ENCODE measurements at places on chromosomes 6 and 20.

GRCh38 chr20:40467067-40467466 is 222.0 kb downstream of the MAFB start:
- DNase-seq, result peak; percentile 45

- DNase-seq, result peak; percentile 40
These were observed 6.1 kb downstream of the C20orf173 start for GRCh38 chr20:35523298-35523888.

GRCh38 chr20:63023936-63024571 is 17.3 kb upstream of the BHLHE23 start:
- no peak for DNase-seq

GRCh38 chr6:42720739-42721138 is 1.7 kb downstream of the PRPH2 start:
- no peak for DNase-seq

DNA sequence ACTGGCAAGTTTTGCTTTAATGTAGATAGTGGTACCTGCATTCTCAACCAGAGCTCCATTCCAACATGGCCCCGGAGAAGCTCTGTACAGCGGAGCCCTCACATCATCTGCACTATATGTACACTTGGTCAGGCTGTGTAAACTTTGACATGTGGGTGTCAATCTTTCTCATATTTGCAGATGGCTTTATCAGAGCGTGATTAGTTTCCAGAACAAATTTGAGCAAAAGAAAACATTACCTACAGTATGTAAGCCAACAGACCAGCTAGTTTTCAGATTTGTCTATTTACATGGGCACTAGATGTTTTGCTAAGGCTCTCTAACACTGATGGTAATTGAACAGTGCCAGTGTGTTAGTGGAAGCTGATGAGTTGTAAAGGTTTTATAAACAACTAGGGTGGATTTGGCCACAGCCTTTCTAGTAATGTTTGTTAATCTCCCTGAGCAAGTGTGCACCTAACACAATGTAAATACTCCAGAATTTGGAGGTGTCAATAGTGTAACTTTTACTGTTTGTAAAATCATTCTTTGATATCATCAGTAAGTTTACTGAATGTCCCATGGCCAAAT is 131.8 kb downstream of the FOXA2 start:
- DNase-seq, result no peak

- DNase-seq, result no peak
These were observed 119.4 kb upstream of the VGLL2 start for GRCh38 chr6:117145940-117146339.

GRCh38 chr6:122747573-122747972 is 31.9 kb upstream of the FABP7 start:
- DNase-seq, result peak; percentile 31

GRCh38 chr6:89934685-89935366 is 40.6 kb downstream of the GJA10 start:
- DNase-seq, result no peak

DNA sequence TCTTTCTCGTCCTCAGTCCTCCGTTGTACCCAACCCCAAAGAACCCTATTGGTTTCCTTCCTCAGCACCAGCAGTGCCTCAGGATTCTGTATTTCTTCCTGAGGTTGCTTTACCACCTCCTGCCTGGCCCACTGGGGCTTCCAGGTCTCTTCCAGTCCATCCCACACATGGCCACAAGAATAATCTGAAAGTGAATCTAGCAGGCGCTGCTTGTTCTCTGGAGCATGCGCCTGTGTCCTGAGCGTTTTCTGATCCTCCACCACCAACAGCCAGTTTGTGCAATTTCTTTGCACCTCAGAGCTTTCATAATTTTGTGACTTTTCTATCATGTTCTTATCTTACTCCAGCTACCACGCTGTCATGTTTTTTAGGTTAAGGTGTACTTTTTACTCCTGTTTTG is 11.6 kb upstream of the HSP90AB1 start:
- DNase-seq, result no peak

DNA sequence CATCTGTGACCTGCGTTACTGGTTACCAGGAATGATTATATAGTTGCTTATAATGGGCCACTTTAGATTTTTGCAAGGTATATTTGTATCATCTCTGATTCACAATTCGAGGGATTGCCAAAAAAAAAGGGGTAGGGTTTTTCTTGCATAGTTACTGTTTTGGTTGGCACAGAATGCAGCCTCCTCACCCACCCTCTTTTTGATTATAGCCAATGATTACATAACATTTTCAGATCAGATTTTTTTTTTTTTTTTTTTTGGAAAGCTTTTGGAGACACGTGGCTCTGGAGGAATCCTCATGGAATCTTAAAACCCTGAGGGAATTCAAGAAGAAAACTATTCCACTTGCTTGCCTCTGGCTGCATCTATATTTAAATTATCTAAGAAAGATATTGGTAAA is 53.7 kb downstream of the UST start:
- DNase-seq, result no peak

DNA sequence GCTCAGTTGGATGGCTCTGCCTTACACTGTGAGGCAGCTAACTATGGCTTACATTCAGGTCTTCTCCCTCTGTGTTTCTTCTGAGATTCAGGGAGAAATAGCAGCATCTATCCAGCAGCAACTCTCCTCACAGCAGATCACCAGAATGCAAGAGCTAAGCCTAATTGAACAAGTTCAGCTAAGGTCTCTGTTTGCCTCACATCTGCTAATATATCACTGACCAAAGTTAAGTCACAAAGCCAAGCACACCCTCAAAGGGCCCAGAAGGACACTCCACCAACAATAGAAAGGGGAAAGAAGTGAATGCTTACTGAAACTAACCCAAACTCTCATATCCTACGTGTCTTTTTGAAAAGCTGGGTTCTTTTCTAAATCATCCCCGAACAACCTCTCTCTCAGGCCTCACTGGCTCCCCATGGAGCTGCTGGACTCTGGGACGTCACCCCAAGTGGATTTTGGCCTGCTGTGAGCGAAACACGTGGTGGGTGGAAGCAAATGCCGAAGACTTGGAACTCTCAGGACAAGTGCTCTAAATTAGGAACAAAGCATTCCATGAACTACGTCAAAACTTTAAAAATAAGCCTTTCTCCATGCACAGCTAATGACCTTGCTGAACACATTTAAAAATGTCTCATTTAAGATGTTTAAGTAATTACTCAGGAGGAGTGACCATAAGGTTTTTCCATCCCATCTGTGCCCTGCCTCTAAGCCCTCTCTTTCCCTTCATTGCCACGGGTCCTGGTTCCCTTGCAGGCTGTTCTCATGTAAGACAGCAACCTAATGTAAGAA is 167.5 kb upstream of the PLCB4 start:
- no peak for DNase-seq

GRCh38 chr6:13025893-13026499 is 302.3 kb downstream of the TBC1D7 start:
- DNase-seq, result no peak

- no peak for DNase-seq
These were observed 383.8 kb upstream of the CITED2 start for GRCh38 chr6:139758209-139758611.

DNA sequence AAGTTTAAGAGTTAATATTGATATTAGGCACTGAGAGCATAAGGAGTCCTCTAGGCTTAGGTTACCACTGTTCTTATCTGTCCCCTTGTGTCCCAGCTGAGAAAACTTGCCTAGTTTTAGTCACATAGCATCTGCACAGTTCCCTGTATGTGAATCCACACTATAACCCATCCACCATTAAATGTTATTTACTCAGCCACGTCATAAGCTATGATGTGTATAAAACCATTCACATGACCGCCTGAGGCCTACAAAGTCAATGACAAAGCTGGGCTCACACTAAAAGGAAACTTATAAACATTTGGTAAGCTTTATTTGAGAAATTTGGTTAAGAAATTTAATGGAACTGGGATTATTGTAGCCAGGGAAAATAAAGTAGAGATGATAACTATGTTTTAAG is 59.2 kb upstream of the TFAP2D start:
- DNase-seq, result no peak

GRCh38 chr6:93365445-93365844 is 53.9 kb downstream of the EPHA7 start:
- DNase-seq, result no peak

- DNase-seq, result peak; percentile 83
These were observed 57.3 kb downstream of the LINC00237 start for GRCh38 chr20:21048841-21049273.

DNA sequence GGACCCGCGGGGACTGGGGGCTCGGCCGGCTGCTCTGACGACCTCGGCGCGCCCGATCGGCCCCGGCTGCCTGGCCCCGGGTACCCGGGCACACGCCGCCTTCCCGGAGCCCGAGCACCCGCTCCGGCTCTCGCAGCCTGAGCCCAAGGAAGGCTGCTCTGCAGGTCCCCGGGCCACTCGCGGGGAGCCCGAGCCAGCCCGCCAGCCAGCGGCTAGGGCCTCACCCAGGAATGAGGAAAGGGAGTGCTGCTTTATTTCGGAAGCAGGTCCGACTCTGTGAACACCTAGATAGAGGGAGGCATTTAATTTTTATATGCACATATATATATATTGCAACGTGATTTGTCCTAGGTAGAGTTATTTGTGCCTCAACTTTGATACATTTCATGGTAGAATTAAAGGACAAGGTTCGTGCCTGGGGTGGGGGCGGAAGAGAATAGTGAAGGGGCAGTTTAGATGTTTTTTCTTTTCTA is 15.5 kb downstream of the FOXA2 start:
- no peak for DNase-seq

- no peak for DNase-seq
These were observed 285.6 kb downstream of the CDKAL1 start for GRCh38 chr6:20819774-20820400.

DNA sequence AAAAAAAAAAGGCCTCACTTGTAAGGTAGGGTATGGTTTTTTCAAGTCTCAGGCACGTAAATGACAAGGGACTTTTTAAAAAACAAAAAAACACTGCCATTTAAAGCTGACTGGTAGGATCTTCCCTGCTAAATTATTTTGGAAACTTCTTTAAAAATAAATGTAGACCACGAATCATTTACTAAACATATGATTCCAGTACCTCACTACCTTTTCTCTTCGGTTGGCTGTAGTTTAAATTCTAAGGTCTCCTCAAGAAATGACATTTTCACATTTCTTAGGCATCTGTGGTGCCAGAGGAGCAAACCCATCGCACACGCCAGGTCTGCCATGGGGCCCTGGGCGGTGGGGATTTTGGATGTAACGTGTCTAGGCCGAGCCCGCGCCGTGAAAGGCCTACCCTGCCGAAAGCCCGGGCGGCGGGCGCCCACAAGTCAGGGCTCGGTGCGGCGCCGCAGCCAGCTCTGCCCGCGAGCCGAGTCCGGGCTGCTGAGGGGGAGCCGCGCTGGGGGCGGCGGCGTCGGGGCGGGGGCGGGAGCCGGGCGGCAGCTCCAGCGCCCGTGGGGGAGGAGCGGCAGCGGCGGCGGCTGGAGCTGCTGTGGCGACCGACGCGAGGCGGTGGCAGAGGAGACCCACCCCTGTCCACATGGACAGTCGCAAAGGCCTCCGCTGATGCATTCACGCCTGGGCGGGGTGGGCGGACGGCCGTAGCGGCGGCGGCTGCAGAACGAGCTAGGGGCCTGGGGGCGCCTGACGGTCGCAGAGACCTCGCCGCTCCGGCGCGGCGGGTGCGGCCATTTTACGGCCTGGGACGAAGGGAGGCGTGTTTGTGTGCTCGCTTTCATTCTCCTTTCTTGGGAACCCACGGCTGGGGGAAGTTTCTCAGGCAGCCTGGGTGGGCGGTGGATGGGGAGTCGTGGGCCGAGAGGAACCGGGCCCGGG is at the start of gene SENP6:
Gene SENP6 (plus strand): TSS at position 577 of the 942 bp plus-strand sequence. CDS start 645 bp downstream, outside the sequence.
- DNase-seq, result peak; percentile 82

GRCh38 chr6:44451803-44452695 is 64.5 kb downstream of the CDC5L start:
- DNase-seq, result no peak

GRCh38 chr6:170329321-170329720 is 22.8 kb downstream of the FAM120B start:
- DNase-seq, result no peak

GRCh38 chr6:14889611-14890593 is 356.0 kb upstream of the JARID2 start:
- DNase-seq, result peak; percentile 57

DNA sequence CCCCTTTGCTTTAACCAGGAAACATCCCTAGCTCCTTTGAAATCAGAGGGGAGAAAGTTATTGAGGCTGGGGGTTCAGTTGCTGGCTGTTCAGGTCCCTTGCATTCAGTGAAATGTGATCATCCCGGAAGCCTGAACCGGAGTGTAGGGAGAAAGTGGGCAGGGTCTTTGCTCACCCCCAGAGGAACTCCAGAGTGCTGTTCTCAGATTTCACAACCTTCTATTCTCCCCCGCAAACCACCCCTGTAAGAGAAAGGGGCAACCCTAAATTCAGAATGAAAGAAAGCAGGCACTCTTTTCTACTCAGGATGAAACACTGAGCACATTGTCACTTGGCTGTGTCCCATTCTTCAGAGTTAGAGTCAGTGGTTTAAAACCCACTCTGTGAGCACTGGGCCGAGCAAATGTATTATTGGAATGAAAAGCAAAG is 139.8 kb downstream of the KHDC1L start:
- no peak for DNase-seq

DNA sequence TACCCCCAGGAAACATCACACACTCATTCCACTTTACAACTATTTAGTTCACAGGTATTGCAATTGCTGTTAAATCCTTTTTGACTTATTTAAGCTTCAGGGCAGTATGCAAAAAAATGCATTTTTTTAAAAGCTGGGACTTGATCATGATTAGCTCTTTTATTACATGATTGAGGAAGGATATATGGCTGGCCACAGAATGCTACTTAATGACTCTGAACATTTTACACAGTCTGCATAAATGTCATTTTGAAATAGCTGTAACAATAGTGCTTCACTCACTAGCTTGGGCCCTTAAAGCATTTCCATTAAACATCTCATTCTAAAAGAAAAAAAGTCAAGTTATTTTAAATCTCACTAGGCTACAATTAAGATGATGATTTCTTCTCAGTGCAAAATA is 429.7 kb downstream of the FRK start:
- DNase-seq, result no peak

DNA sequence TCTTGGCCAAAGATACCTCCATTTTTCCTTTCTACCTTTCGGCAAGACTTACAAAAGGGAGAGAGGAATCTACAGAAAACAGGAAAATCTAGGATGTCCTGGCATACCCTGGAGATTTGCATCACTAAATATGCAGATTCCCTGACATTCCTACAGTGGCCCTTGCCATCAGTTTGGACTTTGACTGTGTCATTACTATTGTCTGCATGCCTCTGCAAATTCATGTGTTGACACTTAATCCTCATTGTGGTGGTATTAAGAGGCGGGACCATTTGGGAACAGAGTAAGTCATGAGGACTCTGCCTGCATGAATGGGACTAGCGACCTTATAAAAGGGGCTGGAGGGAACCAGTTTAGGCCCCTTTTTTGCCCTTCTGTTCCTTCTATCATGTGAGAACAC is 50.5 kb upstream of the DTNBP1 start:
- DNase-seq, result no peak

GRCh38 chr20:3082306-3082951 is 2.1 kb downstream of the AVP start:
- DNase-seq, result no peak

DNA sequence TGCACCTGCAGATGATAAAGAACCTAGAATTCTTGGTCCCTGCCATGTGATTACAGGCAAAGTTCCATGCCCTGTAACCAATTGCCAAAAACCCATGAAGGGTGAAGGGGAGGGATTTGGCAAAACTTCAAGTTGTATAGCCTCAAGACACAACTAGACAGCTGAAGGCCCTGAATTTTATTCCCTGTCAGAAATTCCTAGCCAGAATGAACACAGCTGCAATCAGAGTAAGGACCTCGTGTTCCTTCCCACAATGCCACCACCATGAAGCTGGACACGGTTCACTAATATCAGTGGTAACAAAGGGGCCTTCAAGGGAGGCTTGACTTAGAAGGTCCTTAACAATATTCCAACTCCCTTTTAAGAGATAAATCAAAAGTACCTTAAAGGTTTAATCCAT is 22.5 kb upstream of the IRAK1BP1 start:
- DNase-seq, result no peak

All from suppressor macrophage treated with lipopolysaccharide for 1 hour (primary cell).